ENCODE measurements at places on chromosomes 11 and 22. TPM values are rescaled to one million over a fixed set of nuclear protein-coding genes. Genes with fewer than 3 reads are reported as not detected.

Gene KCNJ1
- 0.17 TPM for total RNA-seq

Gene SERPIND1
- not detected for total RNA-seq

- no peaks in the 10 kb centered on the region for H3K27me3 ChIP-seq
- no peaks in the 10 kb centered on the region for H3K4me1 ChIP-seq
- no peaks in the 10 kb centered on the region for H3K36me3 ChIP-seq
- no peak overlapping the region for H3K4me3 ChIP-seq
- no peak overlapping the region for H3K27ac ChIP-seq
- DNase-seq, result no peak
These were observed 55.2 kb downstream of the SLC1A2 start for GRCh38 chr11:35363854-35364780.

- H3K27me3 ChIP-seq, result peaks cover 3% of the 10 kb centered on the region
- no peak for DNase-seq
- no peaks in the 10 kb centered on the region for H3K36me3 ChIP-seq
- no peaks in the 10 kb centered on the region for H3K4me1 ChIP-seq
- H3K27ac ChIP-seq, result no peak overlapping the region
These were observed 20.1 kb upstream of the NECTIN1 start for GRCh38 chr11:119749006-119749565.

DNA sequence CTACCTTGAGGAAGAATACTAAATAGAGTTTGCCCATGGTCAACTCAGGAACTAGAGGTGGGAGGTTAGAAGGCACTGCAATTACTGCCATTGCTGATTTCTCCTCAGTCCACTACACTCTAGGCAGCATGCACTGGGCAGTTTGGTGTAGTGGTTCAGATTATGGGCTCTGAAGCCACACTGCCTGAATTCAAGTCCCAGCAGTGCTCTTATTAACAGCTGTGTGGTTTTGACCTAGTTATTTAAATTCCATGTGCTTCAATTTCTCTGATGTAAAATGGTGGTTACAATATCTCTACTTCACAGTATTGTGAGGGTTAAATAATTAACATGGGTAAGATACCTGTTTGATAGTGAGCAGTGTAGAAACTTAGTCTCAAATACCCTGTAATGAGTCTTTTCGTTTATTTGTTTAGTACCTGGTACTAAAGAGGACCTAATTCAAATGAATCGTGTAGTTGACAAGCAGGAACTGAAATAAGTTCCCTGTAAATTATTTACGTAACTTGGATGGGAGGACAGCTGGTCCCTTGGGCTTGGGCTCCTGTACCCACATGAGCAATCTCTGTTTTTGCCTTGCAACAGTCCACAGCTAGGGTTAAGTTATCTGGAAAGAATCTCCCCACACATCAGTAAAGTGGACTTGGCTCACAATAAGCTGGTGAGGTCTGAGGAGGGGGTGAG is 17.8 kb downstream of the PRR5L start:
- no peak overlapping the region for H3K27ac ChIP-seq
- H3K36me3 ChIP-seq, result no peaks in the 10 kb centered on the region
- no peak for DNase-seq
- H3K4me3 ChIP-seq, result no peak overlapping the region
- H3K4me1 ChIP-seq, result no peaks in the 10 kb centered on the region
- no peaks in the 10 kb centered on the region for H3K27me3 ChIP-seq

DNA sequence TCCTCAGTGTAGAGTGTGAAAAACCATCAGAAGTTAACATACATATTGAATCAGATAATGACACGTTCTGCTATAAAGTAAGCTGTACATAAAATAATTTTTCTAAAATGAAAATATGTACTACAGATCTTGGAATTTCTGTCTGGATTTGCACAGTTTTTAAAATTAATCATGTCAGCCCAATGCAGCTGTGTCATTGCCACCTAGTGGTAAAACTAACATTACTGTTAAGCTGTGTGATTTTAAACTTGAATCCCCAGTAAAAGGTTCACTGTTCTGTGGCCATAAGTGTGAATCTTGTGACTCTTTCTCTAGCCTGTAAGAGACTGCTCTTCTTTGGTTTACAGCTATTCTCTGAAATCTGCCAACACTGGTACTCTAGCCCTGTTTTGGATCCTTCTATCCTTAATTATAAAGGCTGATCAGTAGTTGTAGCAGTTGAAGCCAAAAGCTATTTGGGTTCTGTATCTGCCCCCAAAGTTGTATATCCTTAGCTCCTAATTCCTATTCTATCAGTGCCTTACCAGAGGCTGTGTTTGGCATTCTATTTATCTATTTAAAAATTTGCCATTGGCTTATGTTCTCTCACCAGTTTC is 4.0 kb downstream of the JRKL start:
- no peak overlapping the region for H3K27ac ChIP-seq
- no peak overlapping the region for H3K4me3 ChIP-seq
- H3K4me1 ChIP-seq, result no peaks in the 10 kb centered on the region
- no peaks in the 10 kb centered on the region for H3K27me3 ChIP-seq

GRCh38 chr11:107184986-107185385 is 166.7 kb upstream of the GUCY1A2 start:
- H3K27me3 ChIP-seq, result no peaks in the 10 kb centered on the region
- H3K36me3 ChIP-seq, result no peaks in the 10 kb centered on the region
- no peaks in the 10 kb centered on the region for H3K4me1 ChIP-seq
- H3K4me3 ChIP-seq, result no peak overlapping the region
- H3K27ac ChIP-seq, result no peak overlapping the region

- H3K27ac ChIP-seq, result no peak overlapping the region
- peaks cover 41% of the 10 kb centered on the region for H3K4me1 ChIP-seq
- H3K27me3 ChIP-seq, result no peaks in the 10 kb centered on the region
- no peak overlapping the region for H3K4me3 ChIP-seq
- DNase-seq, result no peak
- no peaks in the 10 kb centered on the region for H3K36me3 ChIP-seq
These were observed 6.4 kb downstream of the CLMP start for GRCh38 chr11:123188508-123189165.

- H3K27me3 ChIP-seq, result no peaks in the 10 kb centered on the region
- H3K36me3 ChIP-seq, result peaks cover 31% of the 10 kb centered on the region
- H3K4me1 ChIP-seq, result 0 out of 2 replicates have a peak, but pooled peaks cover 2% of the 10 kb centered on the region
- H3K27ac ChIP-seq, result no peak overlapping the region
- H3K4me3 ChIP-seq, result peak overlapping the region; percentile 83
These were observed 1.0 kb downstream of the PATL1 start for GRCh38 chr11:59667812-59668187.

DNA sequence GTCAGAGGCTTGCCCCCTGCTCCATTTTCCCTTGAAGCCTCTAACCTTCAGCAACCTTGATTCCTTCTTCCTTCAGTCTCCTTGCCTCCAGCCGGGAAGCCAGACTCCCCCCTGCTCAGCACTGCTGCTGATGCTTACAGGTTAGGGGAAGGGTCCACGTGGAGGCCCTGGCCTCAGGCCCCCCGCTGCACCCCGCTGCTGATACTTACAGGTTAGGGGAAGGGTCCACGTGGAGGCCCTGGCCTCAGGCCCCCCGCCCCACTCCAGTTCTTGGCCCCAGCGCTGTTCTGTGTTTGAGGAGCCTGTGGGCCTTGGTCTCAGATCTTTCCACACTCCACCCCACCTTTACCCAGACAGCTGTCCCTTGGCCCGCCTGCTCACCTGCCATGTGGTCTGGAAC is 25.6 kb upstream of the PKNOX2 start:
- peaks cover 40% of the 10 kb centered on the region for H3K27me3 ChIP-seq
- H3K27ac ChIP-seq, result no peak overlapping the region
- no peak for DNase-seq
- H3K4me1 ChIP-seq, result peaks cover 23% of the 10 kb centered on the region

- no peaks in the 10 kb centered on the region for H3K36me3 ChIP-seq
- H3K27ac ChIP-seq, result peak overlapping the region; percentile 60
- no peaks in the 10 kb centered on the region for H3K27me3 ChIP-seq
- peak; percentile 15 for DNase-seq
- no peak overlapping the region for H3K4me3 ChIP-seq
- peaks cover 15% of the 10 kb centered on the region for H3K4me1 ChIP-seq
These were observed 113.7 kb upstream of the BLID start for GRCh38 chr11:122229481-122230384.

GRCh38 chr22:39490135-39490798 is 11.8 kb upstream of the MIEF1 start:
- no peaks in the 10 kb centered on the region for H3K36me3 ChIP-seq
- peaks cover 2% of the 10 kb centered on the region for H3K4me1 ChIP-seq
- H3K27me3 ChIP-seq, result peaks cover 3% of the 10 kb centered on the region
- H3K27ac ChIP-seq, result no peak overlapping the region
- peak; percentile 39 for DNase-seq
- no peak overlapping the region for H3K4me3 ChIP-seq

- no peak overlapping the region for H3K27ac ChIP-seq
- H3K4me1 ChIP-seq, result no peaks in the 10 kb centered on the region
- H3K36me3 ChIP-seq, result no peaks in the 10 kb centered on the region
- peak; percentile 86 for DNase-seq
- no peak overlapping the region for H3K4me3 ChIP-seq
- H3K27me3 ChIP-seq, result no peaks in the 10 kb centered on the region
These were observed 150.1 kb upstream of the UBASH3B start for GRCh38 chr11:122505304-122506006.

DNA sequence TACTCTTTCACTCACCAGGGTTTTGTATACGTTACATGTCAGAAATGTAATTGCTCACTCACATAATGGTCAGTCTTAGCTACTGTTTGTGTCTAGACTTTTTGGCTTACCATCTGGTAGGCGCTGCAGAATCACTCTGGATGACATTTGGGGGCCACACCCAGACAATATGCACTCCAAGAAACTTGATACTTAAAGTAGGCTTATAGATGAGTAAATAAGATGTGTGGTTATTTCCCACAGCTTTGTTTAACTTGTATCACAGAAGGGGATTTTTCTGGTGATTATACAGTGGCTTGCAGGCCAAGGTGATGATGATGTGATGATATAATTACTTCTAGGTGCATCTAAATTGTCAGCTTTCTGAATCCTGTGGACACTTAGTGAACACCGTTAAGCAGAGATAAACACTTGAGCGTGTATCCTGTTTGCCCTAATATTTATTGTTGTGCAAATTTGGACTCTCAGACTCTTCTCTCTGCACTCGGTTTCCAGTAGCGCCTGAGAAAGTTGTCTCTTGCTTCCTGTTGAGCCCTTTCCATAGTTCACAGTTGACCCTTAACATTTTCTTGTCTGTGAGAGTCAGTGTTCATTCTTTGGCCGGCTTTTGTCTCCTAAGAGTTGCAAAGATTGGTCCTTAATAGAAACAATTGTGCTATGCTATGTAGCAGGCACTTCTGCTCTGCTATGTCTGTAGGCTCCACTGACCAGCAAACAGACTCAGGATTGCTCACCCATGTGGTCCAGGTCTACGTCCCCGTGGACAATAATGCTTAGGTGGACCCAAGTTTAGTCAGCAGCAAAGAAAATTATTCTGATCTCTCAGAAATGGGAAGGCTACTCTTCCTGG is 89.3 kb downstream of the PRR5L start:
- no peak overlapping the region for H3K4me3 ChIP-seq
- no peaks in the 10 kb centered on the region for H3K27me3 ChIP-seq
- no peaks in the 10 kb centered on the region for H3K36me3 ChIP-seq
- DNase-seq, result no peak
- no peaks in the 10 kb centered on the region for H3K4me1 ChIP-seq
- no peak overlapping the region for H3K27ac ChIP-seq

DNA sequence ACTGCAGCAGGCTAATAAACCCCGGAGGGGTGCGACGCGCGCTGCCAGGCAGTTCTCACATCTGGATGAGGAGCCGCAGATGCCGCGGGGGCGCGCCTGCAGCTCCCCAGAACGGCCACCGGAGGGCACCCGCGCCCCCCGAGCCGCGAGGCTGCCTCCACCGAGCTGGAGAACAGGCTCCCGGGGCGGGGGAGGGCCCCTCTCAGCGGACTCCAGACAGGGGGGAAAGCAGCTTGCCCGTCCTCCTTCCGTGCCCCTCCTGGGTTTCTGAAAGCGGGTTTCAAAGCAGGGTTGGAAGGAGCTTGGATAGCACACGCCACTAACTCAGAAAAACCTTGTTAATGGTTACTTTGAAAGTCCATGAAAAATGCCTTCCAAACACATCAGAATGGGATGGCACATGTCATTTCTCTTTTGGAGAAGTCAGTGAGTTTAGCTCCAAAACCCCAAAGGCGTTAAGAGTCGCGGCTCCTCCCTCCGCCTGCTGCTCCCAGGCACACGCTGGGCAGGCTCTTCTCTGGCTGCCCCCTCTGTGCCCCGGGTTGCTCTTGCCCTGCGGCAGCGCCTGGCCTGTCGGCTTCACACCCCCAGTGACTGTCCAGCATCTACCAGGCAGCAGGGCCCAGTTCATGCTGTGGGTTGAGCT is 317.8 kb downstream of the NTM start:
- peaks cover 9% of the 10 kb centered on the region for H3K27me3 ChIP-seq
- H3K4me3 ChIP-seq, result peak overlapping the region; percentile 46
- peak; percentile 23 for DNase-seq
- peaks cover 8% of the 10 kb centered on the region for H3K4me1 ChIP-seq
- no peak overlapping the region for H3K27ac ChIP-seq
- H3K36me3 ChIP-seq, result no peaks in the 10 kb centered on the region

DNA sequence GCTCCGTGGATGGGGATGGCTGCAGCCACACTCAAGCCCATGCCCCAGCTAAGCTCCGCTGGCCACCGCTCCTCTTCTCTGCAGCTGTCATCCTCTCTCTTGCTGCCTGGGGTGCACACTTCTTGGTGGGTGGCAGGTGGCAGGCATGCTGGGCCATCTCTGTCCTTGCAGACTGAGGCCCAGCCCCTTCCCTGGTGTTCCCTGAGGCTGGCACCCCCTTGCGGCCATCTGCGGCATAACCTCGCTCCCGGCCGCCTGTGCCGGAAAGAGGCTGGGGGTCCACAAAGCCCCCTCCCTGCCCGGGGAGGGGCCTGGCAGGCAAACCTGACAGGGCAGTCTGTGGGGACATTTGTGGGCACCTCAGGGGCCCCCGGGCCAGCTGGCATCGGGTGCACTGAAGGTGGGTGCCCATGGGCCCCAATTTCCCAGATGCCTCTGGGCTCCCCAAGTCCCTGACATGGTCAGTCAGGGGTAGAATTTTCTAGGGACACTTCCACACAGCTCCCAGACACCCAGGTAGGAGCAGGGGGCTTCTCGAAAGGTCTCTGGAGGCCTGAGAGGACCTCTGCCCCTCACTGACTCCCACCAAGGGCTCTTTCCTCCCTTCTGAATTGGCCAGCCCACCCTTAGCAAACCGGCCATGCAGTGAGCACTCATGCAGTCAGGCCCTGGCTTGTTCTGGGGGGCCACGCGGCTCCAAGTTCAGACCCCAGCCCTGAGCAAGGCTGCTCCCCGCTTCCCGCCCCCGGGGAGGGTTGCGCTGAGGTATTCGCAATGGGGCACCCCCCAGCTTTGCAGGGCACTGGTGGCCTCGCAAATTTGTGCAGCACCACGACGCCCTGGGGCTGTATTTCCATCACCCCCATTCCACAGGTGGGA is 23.5 kb upstream of the TH start:
- H3K27me3 ChIP-seq, result no peaks in the 10 kb centered on the region
- DNase-seq, result peak; percentile 96
- H3K4me1 ChIP-seq, result no peaks in the 10 kb centered on the region
- H3K27ac ChIP-seq, result no peak overlapping the region
- no peaks in the 10 kb centered on the region for H3K36me3 ChIP-seq

DNA sequence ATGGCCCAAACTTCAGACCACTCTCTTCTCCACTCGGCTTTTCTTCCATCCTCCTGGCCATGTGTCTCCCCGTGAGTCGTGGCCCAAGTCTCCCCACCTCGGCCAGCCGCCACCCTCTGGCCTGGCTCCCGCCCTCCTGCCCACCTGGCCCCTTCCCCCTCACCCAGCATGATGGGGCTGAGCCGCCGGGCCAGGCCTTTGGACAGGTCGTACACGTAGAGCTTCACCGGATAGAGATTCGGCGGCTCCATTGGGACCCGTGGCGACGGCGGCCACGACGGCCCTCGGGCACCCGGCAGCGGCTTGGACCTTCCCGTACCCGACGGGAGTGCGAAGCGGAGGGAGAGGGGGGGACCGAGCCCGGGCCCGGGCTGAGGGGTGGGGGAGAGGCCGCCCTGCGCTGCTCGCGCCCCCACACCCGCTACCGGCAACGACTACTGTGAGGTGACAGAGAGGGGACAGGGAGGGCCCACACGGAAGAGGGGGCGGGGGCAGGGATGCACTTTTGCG is at the start of gene DESI1:
TSS of gene DESI1 (minus strand) at position 455 of the 510 bp plus-strand sequence. CDS start at position 251, 204 bp downstream.
- H3K27me3 ChIP-seq, result no peaks in the 10 kb centered on the region
- H3K36me3 ChIP-seq, result peaks cover 8% of the 10 kb centered on the region
- no peak for DNase-seq
- H3K27ac ChIP-seq, result peak within 1 kb of the TSS; percentile 98

Data from H1 (cell line).